ENCODE measurements at places on chromosomes 4 and X.
A peak's percentile ranks its signal among the peaks of the same experiment; 100 is the strongest.

DNA sequence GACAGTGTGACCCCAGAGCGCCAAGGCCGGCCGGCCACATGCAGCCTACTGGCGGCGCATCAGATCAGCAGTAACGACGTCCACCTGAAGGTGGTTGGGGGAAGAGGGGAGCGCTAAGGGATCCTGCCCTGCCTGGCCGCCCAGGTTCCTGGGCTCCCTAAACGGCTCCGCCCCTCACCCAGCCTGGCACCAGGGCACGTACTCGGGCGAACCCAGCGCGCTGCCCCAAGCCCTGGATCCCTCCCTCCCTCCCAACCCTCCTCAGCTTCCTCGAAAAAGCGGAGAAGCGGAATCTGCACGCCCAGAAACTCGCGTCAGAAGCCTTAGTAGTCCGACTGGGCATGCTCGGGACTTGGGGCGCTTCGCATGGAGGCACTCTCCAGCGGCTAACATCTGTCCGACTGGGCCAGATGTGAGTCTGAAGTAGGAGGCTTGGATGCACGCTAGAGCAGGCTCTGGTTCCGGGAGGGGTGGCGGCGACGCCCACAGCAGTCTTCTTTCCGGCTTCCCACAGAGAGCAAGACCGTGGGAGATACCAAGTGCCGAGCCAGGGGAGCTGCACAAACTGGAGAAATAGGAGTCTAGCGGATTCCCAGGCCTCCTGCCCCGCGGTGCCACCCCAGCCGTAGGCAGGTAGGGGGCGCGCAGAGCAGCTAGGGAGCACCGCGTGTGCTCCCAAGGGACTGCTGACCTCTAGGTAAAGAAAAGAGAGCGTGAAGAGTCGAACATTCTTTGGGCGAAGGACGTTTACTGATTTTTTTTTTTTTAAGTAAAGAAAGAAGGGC, 114.3 kb upstream of the TEX13C start:
- DNase-seq, result peak; percentile 62

- DNase-seq, result no peak
These were observed 21.1 kb downstream of the ACOX3 start for GRCh38 chr4:8419222-8420041.

DNA sequence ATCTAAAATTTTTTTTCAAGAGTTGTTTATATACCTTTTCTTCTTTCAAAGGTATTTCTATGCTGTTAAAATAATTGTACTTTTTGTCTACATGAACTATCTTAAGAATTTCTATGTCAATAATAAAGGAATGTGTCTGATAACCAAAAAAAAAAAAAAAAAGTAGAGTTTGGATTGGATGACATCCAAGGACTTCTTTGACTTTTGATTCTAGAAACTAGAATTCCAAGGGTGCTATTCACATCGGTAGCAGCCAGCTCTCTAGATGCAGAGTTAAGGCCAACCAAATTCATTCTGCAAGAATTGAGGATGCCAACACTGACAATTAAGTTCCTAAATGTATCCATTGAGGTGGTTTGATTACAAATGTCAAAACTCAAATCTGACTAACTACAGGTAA, 42.0 kb upstream of the PRKG2 start:
- no peak for DNase-seq

- no peak for DNase-seq
These were observed 71.8 kb upstream of the EXOC1L start for GRCh38 chr4:55747793-55748192.

DNA sequence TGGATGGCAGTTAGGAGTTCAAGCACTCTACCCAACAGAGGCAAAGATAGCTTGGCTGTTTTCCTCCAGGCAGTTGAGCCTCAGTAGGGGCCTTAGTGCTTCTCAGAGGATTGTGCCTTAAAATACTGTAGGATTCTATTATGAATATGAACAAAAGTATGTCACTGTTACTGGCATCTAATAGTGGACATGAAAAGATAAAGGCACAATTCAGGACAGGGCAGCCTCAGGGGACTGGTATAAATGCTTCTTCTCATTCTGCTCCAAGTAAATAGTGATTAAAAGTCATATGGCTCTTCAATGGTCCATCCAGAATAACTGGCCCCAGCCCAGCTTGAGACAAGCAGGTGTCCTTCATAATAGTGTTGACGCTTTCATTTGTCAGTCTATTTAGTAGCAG, 17.7 kb downstream of the COL4A6 start:
- DNase-seq, result peak; percentile 58

DNA sequence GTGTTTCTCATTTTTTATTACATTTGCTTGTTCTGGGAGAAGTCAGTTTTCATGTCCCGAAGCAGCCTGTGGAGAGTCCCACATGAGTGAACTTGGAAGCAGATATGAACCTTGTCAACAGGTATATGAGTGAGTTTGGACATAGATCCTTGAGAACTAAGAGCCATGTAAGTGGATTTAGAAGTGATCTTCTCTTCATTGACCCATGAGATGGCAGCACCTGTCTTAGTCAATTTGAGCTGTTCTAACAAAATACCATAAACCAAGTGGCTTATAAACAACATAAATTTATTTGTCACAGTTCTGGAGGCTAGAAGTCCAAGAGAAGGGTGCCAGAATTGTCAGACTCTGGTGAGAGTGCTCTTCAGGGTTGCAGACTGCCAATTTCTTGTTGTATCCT, 1043.8 kb downstream of the ADGRL3 start:
- no peak for DNase-seq

DNA sequence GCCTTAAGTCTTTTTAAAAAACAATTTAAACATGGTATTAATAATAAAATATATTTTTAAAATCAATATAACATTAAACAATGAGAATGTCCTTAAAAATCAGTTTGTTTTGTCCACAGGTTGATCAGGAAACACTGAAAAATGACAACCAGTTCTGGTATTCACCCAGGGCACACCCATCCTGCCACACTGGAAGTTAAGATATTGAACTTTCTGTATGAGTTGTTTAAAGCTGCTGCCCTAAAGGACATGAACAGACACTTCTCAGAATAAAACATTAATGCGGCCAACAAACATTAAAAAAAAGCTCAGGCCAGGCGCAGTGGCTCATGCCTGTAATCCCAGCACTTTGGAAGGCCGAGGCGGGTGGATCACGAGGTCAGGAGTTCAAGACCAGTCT, 15.0 kb upstream of the HOPX start:
- no peak for DNase-seq

GRCh38 chr4:123990310-123990870, 593.8 kb downstream of the SPRY1 start:
- DNase-seq, result no peak

DNA sequence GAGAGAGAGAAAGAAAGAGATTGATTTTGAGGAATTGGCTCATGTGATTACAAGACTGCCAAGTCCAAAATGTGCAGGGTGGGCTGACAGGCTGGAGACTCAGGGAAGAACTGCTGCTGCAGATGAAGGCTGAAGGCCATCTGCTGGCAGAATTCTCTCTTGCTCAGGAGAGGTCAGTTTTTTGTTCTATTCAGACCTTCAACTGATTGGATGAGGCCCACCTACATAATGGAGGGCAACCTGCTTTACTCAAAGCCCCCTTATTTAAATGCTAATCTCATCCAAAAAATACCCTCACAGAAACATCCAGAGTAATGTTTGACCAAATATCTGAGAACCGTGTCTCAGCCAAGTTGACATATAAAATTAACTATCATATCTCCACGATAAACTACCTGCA, 38.2 kb upstream of the MAMLD1 start:
- DNase-seq, result no peak

DNA sequence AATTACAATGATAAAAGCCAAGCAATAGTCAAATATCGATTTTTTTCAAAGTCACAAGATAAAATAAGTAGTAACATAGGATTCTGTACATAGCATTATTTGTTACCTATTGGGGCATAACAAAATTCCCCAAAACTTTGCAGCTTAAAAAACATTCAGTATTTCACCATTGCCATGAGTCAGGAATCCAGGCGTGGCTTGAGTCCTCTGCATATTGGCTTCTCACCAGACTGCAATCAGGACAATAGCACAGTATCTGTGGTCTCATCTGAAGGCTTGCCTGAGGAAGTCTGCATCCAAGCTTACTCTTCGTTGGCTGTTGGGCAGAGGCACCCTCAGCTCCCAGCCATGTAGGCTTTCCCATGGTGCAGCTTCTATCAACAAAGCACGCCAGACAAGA, 6.2 kb upstream of the CTBP1 start:
- DNase-seq, result no peak

- no peak for DNase-seq
These were observed 22.6 kb downstream of the FGFRL1 start for GRCh38 chr4:1033840-1034551.

DNA sequence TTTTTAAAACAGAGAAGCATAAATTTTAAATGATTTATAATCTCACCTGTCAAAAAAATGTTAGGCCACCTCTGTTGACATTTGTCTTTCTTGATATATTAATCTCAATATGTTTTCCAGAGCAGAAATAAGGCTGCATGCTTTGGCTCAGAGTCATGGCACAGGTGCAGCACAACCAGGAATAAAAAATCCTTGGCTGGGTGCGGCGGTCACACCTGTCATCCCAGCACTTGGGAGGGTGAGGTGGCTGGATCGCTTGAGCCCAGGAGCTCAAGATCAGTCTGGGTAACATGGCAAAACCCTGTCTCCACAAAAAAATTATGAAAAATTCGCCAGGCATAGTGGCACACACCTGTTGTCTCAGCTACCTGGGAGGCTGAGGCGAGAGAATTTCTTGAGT, 18.1 kb downstream of the CPLX1 start:
- no peak for DNase-seq

GRCh38 chr4:10007793-10008608, 13.3 kb downstream of the SLC2A9 start:
- DNase-seq, result peak; percentile 37
